Omental fat pad (tissue), 4 donors: ENCODE measurements at places on chromosomes 6 and 20.

DNA sequence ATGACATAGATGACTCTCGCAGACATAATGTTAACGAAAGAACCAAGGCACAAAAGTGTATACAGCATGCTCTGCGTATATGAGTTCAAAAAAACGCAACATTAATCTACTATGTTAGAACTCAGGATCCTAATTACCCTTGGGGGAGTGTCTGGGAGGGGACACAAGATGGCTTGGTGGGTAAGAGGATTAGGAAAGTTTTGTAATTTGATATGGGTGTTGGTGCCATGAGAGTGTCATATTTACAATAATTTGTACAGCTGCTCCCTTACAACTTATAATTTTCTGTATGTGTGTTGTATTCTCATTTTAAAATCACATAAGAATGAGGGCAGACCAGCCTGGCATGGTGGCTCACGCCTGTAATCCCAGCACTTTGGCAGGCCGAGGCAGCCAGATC, 38.6 kb downstream of the TFEB start:
- DNase-seq = no peak

DNA sequence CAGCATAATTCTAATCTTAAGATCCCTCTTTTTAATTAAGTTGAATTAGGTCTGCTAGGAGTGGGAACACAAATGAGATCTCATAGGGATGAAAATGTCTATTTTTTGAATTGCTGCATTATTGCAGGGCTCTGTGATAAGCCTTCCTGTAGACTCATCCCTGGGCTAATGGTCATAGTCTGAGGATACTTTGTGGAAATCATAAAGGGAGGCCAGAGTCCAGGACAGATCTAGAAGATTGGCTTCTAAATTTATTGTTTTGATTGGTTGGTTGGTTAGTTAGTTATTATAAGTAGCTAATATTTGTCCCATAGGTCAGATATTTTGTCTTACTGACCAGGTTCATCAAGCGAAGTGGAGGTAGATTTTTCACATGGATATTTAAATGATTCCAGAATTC, 142.3 kb downstream of the AKAP7 start:
- no peak for DNase-seq

DNA sequence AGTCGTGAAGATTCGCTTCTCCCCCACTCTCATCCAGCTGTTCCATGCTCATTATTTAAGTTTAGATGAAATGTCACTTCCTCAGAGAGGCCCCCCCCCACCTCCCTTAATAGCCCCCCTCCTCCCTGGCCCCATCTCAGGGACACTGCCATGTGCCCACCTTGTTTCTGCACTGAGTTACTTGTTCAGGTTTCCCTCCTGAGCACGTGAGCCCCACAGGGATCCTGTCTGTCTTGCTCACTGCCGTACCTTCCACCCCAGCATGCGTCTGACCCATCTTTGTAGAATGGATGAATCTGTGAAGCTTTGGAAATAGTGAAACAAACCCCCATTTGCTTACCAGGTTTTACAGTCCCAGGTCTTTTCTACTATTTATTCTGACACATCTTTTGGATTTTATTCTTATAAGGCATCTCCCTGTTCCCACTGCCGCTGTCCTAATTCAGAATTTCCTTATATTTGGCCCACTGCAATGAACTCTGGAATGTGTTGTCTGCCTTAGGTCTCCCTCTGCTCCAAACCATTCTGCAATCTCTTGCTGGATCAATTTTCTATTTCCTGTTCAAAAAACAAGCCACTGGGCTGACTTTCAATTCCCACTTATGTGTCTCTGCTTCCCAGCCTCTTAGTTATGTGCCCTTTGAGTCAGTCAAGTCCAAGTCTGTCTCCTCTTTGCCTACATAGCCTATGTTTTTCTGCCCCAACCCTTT, 136.5 kb upstream of the ECI2 start:
- DNase-seq = no peak

DNA sequence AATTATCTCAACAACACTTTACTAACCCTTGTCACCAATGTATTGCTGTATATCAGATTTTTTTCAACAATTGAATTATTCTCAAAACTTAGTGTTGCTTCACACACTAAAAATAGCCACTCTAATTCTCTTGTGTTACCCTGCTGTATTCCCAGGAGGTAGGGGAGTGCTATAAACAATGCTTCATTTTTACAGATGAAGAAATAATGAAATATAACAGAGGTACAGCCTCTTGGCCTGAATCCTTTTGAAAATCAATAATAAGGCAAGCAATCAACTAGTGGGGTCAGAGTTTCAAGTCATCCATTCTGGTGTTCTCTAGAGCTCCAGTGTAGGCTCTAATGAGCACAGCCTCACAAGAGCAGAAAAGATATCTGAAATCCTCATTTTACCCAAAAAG, 10.9 kb downstream of the HIVEP2 start:
- DNase-seq = no peak

DNA sequence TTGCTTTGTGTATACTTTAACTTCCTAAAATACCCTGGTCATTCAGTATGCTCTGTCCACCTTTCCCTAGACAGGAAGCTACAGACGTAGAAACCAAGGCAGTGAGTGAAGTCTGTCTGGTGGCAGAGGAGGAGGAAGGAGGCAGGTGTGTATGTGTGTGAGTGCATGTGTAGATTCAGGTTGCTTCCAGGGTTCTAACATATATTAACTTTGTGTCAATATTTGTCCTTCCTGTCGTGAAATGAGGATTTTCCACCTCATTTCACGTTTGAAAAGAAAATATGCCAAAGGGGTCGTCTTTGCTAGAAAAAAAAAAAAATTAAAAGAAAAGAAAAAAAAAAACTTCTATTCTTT, 411.5 kb downstream of the PKHD1 start:
- no peak for DNase-seq

GRCh38 chr20:16922834-16923233, 174.7 kb downstream of the OTOR start:
- no peak for DNase-seq

- no peak for DNase-seq
These were observed 12.1 kb upstream of the CTCFL start for GRCh38 chr20:57536771-57537724.

DNA sequence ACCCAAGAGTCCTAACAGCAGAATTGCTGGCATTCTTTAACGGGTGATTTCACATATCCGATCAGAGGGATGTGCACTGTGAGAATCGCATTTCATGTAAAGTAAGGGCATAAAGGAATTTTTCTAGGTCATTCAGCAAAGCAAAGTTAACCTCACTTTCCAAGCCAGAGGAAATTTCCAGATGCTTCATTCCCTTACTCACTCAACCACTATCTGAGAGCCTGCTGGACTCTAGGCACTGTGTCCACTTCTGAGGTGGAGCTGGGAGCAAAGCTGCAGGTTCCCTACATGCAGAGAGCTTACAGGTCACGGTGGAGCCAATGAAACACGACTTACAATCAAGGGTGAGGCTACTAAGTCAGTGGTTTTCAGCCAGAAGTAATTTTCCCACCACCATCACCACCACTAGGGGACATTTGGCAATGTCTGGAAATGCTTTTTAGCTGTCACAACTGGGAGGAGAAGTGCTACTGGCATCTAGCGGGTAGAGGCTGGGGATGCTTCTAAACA, 34.5 kb upstream of the TSHZ2 start:
- DNase-seq = no peak

GRCh38 chr20:63082308-63082938, 75.7 kb upstream of the BHLHE23 start:
- no peak for DNase-seq

DNA sequence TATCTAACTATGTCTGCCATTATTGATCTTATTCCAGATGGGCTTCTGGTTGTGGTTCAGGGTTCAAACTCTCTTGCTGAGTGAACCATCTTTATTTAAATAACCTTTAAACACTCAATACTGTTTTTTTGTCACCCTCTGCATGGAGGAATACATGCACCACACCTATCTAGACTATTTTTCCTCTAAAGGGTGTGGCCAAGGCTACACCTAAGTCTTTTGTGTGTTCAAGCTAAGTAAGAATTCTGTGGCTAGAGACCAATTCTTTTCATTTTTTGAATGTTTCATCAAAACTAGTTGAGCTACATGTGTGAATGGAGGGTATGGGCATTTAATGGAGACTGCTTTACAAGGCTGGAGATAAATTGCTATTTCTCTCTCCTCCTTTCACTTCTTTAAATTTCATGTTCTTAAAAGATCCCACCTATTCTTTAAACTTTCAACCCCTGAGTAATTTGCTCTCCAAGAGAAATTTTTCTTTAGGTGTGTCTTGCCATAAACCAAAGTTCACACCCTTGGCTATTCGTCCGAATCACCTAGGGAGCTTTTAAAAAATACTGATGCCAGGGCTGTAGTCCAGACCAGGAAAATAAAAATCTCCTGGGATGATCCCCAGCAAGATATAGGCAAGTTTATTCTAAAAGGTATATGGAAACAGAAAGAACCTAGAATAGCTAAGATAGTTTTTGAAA, 24.8 kb upstream of the MBOAT1 start:
- no peak for DNase-seq

GRCh38 chr20:15992564-15992963, 580.7 kb downstream of the KIF16B start:
- no peak for DNase-seq

- DNase-seq = no peak
These were observed 5.7 kb upstream of the FGD2 start for GRCh38 chr6:36999751-37000125.

DNA sequence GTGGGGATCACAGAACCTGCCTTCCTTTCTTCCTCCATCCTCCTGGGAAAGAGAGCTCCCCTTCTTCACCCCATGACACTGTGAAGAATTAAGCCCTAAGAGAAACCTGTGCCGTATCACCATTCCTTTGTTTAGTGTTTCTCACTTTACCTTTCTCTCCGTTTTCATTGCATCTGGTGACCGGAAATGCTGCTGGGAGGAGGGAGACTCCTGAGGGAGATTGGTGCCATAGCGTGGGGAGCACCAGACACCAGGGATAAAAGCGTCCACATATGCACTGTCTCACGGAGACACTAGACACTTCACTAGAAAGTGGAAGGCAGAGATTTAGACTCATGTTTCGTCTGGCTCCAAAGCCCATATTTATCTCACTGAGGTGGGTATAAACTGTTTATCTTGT, 15.5 kb upstream of the ULBP3 start:
- no peak for DNase-seq

DNA sequence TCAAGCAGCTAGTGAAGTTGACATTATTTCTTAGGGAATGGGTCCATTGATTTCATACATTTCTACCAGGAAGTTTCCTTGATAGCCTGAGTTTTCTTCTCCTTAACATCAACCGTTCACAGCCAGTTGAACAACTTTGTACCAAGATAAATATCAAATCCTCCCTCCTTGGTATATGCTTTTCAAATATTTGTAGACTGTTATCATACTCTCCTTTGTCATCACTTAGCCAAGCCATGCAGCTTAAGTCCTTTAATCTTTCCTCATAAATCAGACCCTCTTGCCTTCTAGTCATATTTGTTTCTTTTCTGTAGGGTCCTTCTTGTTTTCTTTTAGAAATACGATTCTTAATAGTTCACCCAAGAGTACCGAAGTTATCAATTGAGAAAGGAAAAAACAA, 25.6 kb downstream of the RFX6 start:
- DNase-seq = no peak

DNA sequence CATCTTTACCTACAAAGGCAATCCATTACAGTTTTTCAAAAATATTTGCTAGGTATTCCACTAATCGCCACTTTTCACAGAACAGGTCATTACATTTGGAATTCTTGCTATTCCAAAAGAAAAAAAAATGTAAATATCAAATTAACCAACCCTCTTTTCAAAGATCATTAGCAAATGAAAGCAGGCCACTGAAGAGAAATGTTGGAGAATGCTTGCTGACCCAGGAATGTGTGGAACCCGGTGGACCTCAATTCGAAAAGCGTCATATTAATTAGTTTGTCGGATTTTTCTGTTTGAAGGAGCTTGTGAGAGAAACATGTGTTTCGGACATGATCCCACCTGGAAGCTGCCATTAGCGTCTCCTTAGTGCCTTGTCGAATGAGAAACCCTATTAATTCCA, 27.9 kb upstream of the SERPINB9 start:
- DNase-seq = no peak

DNA sequence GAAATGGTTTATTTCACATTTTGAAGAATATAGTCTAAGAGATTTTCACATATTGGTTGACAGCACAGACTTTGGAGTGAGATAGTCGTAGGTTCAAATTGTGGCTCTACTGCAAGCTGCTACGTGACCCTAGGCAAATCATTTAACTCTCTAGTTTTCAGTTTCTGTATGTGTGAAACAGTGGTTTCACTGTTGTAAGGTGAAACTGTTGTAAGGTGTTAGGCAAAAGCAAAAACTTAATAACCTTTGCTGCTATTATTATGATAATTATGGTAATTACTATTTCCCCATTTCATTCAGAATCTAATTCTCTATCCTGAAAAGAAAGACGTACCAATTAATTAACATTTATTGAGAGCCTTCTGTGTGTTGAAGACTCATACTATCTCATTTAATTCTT, 144.2 kb downstream of the REV3L start:
- no peak for DNase-seq

DNA sequence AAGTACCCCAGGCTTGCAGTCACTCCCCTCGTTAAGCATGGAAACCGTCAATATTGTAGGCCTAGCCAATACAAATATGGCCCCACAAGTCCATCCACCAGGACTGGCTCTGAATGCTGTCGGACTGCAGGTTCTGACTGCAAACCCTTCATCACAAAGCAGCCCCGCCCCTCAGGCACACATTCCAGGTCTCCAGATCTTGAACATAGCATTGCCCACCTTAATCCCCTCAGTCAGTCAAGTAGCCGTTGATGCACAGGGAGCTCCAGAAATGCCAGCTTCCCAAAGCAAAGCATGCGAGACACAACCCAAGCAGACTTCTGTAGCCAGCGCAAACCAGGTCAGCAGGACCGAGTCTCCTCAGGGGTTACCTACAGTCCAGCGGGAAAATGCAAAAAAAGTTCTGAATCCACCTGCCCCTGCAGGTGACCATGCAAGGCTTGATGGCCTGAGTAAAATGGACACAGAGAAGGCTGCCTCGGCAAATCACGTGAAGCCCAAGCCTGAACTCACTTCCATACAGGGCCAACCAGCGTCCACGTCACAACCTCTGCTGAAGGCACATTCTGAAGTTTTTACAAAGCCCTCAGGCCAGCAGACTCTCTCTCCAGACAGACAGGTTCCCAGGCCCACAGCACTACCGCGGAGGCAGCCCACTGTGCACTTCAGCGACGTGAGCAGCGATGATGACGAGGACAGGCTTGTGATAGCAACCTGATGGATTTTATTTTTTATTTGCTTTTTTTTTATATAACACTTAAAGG, 126.2 kb upstream of the EDN1 start:
- no peak for DNase-seq

GRCh38 chr20:2244993-2245392, 50.8 kb upstream of the TGM3 start:
- no peak for DNase-seq

DNA sequence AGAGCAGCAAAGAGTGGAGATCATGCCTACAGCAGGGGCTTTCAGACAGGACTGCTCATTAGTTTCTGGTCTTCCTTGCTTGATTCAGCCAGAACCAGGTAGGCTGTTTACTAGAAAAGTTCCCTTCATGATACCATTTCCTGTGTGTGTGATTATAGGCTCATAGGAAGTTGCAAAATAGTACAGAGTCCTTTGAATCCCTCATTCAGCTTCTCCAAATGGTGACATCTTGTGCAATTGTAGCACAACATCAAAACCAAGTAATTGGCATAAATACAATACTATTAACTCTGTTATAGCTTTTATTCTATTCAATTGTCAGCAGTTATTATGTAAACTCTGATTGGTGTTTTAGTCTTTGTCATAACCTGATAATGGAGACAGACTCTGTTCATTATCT, 347.3 kb upstream of the CDH4 start:
- DNase-seq = no peak
